Activated CD4-positive, alpha-beta T cell treated with anti-CD3 and anti-CD28 coated beads, Interleukin-2, amount 50 U/mL, for 4 hours (primary cell): ENCODE measurements at places on chromosomes 6 and 20.
A peak's percentile ranks its signal among the peaks of the same experiment; 100 is the strongest.

GRCh38 chr6:82878812-82879211 lies 186.8 kb downstream of the UBE3D start:
- no peak for DNase-seq

DNA sequence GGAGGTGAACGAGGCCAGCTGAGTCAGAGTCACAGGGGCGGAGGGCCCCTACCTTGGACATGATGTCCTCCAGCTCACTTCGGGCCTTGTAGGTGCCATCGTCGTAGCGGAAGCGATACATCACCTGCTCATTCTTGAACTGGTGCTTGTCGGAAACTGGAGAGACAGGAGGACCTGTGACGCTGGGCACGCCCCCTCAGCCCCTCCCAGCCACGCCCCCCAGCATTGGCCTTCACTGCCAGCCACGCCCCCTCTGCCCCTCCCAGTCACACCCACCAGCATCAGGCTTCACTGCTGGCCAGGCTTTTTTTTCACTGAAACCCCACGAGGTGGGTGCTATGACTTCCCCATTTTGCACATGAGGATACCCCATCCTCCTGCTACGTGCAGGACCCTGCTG lies 148.2 kb downstream of the PREX1 start:
- no peak for DNase-seq

DNA sequence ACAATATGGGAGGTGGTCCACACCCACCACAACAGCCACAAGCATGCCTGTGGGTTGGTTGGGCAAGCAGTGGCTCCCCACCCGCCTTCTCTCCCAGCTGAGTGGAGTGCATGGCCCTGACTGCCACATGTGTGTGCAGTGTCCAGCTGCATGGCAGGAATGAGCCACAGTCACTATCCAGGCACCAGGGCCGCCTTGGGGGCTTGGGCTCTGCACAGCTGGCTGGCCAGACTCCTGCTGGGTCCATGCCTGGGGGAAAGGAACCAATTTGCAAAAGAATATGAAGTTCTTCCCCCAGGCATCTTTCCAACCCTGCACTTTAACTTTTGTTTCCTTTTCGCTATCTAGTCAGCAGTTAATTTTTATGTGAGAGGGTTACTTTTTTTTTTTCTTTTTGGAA lies 11.6 kb upstream of the ASCC3 start:
- no peak for DNase-seq

GRCh38 chr6:5439749-5440148 lies 178.4 kb downstream of the FARS2 start:
- DNase-seq, result no peak

- peak; percentile 35 for DNase-seq
These were observed 17.7 kb upstream of the MYB start for GRCh38 chr6:135163440-135163738.

DNA sequence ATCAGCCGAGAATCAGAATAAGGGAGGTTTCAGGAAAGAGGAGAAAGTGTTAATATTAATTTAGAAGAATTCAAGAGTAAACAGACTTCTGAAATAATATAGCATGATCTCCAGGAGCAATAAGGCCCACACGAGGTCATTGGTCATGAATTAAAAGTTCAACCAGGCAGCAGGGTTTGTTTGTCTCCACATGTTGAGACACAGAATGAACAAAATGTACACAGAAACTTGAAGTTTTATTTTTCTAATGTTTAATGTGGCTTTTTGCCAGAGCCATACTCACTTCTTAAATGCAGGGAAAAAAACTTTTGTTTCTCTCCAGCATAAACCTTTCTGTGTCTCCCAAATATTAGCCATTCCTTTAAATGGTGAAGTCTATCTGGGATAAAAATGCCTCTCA lies 504.5 kb downstream of the HDGFL1 start:
- no peak for DNase-seq

- DNase-seq, result no peak
These were observed 1.4 kb upstream of the LRRN4 start for GRCh38 chr20:6055161-6055783.

DNA sequence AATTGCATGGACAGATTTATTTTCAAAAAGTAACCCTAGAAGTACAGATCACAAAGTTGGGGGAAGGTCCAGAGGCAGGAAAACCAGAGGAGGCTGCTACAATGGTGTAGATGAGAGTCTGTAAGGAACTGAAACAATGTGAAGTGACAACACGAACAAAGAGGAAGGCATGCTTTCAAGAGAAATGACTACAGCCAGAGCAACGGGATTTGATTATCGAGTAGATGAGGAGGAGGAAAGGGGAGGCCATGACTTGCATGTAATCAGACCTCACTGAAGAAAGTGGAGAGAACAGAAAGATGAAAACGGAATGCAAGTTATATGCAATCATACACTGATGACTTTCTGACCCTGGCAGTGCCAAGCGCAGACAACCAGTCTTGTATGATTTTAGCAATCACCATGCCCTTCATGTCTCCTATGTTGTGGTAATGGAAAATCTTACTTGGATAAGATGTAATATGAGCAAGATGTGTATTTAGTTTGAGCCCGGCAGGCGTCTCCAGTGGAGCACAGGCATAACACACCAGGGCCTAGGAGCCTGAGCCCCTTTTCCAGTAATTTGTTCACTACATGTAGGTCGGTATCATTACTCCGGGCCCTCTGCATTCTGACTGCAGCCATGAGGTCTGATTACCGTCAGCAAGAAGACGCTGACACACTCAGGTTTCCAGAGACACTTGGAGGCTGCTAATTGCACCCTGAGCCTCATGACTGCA lies 34.0 kb upstream of the FAM83C start:
- no peak for DNase-seq

DNA sequence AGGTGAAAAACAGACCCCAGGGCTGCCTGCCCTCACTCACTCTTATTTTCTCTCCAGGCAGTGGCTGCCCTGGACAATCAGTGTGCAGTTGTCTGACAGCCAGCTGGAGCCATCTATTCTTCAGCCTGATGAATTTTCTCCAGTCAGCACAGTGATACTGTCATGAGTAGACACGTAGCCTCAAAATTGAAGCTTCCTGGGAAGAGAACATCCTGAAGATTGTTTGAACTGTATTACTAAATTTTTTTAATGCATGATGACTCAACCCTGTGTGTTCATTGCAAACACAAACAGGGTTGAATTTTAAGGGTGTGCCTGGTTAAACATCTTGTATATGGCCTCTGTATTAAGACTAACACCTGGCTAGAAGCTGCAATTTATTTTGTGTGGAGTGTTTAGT lies 49.8 kb upstream of the STXBP5 start:
- no peak for DNase-seq

- no peak for DNase-seq
These were observed 86.2 kb downstream of the KCNB1 start for GRCh38 chr20:49396230-49396629.

DNA sequence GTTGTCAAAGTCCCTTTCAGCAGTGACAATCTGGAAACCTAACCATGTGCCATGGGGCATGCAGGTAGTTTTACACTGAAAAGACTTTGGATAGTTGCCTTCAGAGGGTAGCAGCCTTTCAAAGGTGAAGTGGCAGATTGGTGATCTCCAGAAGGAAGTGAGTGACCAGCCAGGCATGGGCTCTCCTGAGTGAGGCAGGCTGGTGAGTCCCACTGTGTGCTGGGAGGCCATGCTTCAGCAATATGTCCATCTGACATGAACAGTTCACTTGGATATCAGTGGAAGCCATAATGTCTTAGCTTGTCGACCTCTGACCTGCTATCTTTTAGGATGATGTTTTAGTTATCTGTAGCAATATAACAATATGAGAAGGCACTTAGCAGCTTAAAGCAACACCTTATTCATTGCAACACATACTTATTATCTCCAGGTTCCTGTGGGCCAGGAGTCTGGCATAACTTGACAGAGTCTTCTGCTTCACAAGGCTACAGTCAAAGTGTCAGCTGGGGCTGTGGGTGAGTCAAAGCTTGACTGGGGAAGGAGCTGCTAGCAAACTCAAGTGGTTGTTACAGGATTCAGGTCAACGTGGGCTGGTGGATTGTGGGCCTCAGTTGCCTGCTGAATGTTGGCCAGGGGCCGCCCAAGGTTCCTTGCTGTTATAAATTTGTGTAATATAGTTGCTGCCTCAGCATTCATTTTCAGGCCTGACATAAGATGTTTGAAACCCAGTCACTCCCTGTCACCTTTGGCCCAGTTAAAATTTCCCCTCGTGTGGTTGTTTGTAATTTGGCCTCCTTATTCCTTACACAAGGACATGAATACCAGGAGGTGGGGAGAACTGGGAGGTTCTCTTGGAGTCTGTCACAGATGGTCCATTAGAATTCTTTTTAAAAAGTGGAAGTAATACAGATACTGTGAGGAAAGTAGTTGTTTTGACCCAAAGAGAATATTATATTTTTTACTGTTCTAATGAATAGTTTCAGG lies 100.2 kb downstream of the UST start:
- DNase-seq, result no peak

- DNase-seq, result no peak
These were observed 8.4 kb downstream of the MUC21 start for GRCh38 chr6:30991891-30992290.

DNA sequence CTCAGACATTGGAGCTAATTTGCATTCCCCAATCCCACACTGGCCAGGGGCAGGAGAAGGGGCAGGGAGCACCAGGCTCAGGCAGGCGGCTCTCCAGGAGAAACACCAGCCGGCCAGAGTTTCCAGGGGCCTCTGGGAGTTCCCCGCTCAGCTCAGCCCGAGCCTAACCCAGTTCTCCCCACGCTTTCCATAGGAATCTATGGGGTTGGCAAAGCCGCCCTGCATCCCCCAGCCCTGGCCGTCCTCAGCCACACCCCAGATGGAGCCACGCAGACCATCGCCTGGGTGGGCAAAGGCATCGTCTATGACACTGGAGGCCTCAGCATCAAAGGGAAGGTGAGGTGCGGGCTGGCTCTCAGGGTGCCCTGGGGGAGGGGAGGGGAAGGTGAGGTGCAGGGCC lies 8.2 kb downstream of the NPEPL1 start:
- no peak for DNase-seq

- no peak for DNase-seq
These were observed 256 bp upstream of the OVOL2 start for GRCh38 chr20:18057994-18058349.

GRCh38 chr6:148653138-148653776 lies 93.6 kb upstream of the UST start:
- DNase-seq, result no peak

DNA sequence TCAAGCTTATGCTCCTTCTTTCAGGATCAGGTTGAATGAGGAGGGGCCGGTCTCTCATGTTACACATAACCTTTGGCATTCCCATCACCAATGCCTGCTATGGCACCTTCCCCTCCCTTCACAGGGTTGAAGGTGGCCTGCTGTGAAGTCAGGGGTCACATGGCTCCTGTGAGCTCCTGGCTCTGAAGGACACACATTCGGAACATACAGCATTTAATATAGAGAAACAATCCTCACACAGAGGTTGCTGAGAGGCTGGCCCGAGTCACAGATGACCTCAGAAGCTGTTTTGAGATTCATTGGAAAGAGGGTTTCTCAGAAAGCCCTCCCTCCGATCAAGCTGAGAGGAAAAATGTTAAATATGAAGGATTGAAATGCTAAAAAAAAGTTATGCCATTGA lies 82.1 kb downstream of the PSMG4 start:
- DNase-seq, result no peak

- no peak for DNase-seq
These were observed 27.8 kb downstream of the PPP1R16B start for GRCh38 chr20:38833154-38833856.

GRCh38 chr6:33171880-33172687 lies 20.2 kb downstream of the COL11A2 start:
- no peak for DNase-seq

- no peak for DNase-seq
These were observed 785 bp upstream of the THBD start for GRCh38 chr20:23050076-23050838.

GRCh38 chr20:63547725-63548480 lies at the start of gene SRMS:
TSS of gene SRMS (minus strand) at chr20:63547749. CDS start at chr20:63547463, 286 bp downstream.
- no peak for DNase-seq

- no peak for DNase-seq
These were observed 24.5 kb upstream of the MYCT1 start for GRCh38 chr6:152673236-152673635.

GRCh38 chr20:61966492-61967244 lies 99.0 kb downstream of the TAF4 start:
- DNase-seq, result no peak

- DNase-seq, result peak; percentile 48
These were observed 41.9 kb upstream of the SUPT3H start for GRCh38 chr6:45419571-45420082.

- DNase-seq, result no peak
These were observed 26.2 kb downstream of the MOCS1 start for GRCh38 chr6:39907871-39908575.

GRCh38 chr6:131177996-131178395 lies 42.7 kb downstream of the AKAP7 start:
- DNase-seq, result no peak

GRCh38 chr6:111788379-111789276 lies 84.6 kb downstream of the FYN start:
- no peak for DNase-seq

DNA sequence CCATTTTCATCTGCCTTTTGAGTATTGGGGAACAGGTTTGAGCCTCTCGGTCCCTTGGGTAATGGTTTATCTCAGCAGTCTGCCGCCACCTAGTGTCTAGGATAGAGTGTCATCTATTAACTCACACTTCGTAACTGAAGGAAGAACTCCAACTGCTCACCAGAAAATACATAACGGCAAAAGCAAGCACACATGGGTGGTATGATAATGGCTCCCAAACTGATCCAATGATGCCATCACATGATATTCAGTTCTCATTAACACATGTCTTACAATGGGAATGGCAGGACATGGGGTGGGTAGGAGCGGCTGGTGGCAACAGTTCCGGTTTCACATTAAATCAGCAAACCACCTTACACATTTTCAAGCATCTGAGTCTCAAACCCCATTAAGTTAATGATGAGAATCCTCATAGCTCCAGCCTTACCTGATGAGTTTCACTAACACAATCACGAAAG lies 110.7 kb upstream of the PHACTR1 start:
- peak; percentile 6 for DNase-seq

DNA sequence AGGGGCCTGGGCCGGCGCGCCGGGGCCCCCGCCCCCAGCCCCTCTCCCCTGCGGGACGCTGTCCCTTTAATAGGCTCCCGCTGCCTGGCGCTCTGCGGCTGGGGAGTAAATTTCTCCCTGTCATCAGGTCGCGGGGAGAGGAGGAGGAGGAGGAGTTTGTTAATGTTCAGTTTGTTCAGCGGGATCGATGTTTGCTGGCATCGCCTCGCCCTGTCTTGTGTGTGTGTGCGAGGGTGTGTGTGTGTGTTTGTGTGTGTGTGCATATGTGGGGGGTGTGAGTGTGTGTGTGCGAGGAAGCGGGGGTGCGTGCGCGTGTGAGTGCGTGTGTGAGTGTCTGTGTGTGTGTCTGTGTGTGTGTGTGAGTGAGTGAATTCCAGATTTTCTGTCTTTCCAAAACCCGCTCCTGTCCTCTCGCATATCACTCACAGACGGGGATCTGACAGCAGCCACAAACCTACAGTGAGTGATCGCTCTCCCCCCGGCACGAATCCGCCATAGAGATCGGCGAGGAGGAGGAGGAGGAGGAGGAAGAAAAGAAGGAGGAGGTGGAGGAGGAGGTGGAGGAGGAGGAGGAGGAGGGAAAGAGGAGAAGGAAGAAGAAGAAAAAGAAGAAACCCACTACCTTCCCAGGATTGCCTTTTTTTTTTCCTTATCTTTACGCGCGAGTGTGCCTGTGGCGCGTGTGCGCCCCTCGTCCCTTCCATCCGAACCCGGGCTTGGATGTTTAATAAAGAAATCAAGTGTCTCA lies at the start of gene TSHZ2:
Gene TSHZ2, plus strand, starts transcription at position 169 of the 748 bp plus-strand sequence. CDS start 936 bp downstream, outside the sequence.
- peak; percentile 69 for DNase-seq

- DNase-seq, result no peak
These were observed 274.1 kb upstream of the MAP3K7 start for GRCh38 chr6:90860822-90861601.

GRCh38 chr6:42041481-42042053 lies 8.8 kb upstream of the TAF8 start:
- DNase-seq, result no peak

- DNase-seq, result peak; percentile 29
These were observed 15.8 kb downstream of the AARS2 start for GRCh38 chr6:44297063-44298038.
